ENCODE measurements at places on chromosomes 3 and 15.

DNA sequence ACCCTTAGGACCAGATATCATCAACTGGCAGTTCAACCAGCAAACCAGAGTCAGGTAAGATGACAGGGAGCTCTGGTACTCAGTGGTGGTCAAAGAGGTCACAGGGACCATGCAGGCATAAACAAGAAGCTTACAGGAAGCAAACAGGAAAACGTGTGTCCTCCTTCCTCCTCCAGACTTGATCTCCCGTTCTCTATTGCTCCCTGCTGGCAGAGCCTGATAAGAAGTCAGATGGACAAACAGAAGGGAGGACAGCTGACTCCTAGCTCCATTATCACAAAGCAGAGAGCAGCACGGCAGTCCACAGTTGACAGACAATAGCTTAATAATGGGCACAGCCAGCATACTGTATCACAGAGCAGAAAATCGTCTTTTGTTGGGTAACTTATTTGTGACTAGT lies 156.5 kb upstream of the SLC2A2 start:
- DNase-seq = no peak

- no peak for DNase-seq
Measured at GRCh38 chr3:64379221-64379620, 154.0 kb upstream of the PRICKLE2 start.

DNA sequence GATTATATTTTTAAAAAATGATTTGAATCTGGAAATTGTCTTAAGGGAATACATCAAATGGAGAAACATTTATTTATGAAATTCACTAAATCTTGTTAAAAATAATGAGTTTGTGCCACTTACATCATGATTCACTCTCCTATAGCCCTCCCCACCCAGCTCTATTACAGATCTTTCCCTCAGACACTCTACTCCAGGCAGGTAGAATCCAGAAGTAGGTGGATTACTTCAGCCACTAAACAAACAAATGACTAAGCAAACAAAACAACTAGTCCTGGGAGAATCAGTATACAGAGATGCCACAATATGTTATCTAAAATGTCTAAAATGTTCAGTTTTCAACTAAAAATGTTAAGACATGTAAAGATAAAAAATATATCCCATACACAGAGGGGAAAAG lies 608.1 kb upstream of the UBE2E2 start:
- no peak for DNase-seq

GRCh38 chr3:17806201-17806600 lies 63.8 kb upstream of the TBC1D5 start:
- DNase-seq = no peak

DNA sequence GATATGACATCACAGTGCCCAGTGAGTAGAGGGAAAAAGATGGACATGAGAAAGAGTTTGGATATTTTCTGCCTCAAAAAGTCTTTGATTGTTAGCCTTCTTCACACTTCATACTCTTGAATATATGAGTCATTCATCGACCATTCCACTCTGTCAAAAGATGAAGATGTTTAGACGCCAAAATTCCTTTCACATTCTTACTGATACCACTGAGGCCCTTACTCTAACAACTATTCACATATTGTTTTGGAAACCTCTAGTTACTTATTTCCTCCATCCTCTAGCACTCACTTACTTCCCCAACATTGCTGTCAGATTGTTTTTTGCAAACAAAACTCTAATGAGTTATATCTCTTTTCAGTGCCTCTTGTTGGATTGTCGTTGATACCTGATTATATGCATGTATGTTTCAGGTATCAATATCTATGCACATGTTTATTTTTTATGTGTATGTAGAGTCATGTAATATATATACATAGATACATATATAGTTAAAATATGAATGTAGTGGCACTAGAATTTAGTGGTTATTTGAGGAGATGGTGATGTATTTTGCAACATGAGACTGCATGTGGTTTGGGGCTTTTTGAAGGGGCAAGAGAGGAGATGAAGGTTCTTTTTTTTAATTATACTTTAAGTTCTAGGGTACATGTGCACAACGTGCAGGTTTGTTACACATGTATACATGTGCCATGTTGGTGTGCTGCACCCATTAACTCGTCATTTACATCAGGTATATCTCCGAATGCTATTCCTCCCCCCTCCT lies 40.0 kb upstream of the OR5H6 start:
- DNase-seq = no peak

GRCh38 chr15:91400481-91400880 lies 300.4 kb downstream of the SV2B start:
- DNase-seq = no peak

GRCh38 chr3:65946438-65946837 lies 92.3 kb downstream of the MAGI1 start:
- DNase-seq = no peak

DNA sequence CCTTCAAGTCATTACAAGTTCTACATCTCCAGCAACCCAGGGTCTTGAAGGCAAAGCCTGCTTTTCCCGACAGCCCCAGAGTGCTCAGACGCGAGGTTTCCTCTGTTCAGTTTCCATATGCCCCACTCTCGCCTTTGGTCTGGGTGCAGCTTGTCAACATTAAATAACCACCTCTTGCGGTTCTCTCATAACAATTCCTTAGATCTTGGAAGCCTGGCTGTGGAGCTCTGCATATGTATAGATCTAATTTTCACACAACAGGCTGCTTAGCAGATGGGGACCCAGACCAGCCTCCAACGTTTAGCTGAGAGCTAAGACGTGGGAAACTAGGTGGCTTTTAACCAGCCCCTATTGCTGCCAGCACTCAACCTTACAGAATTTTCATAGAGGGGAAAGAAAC lies 295.5 kb downstream of the RPLP1 start:
- no peak for DNase-seq

DNA sequence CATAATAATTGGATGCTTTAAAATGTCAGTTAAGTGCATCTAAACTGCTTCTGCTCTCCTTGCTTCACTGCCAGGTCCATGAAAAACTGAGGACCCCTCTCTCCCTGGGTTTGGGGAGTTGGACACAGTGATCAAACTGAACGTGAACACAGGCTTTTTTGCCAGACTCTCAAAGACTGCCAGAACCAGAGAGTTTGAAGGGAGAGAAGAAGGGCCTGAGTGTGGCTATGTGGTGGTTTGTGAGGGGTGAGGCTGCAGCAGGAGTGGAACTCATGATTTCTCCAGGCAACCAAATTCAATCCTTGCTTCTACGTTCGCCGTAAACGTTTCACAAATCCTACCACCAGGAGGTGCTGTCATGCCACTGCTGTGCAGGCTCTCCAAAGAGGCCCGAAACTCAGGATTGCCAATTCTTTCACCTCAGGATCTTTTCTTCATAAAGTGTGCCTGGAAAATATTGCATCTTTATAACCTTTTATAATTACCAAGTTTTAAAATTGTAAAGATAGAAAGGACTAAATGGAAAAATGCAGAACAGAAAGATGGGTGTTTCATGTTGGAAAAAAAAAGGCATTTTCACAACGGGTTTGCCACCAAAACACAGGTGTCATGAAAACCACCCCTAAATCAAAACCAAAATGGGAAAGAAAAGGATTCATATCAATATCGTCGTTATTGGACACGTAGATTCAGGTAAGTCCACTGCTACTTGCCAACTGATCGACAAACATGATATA lies 19.7 kb downstream of the TM4SF4 start:
- DNase-seq = peak; percentile 34

DNA sequence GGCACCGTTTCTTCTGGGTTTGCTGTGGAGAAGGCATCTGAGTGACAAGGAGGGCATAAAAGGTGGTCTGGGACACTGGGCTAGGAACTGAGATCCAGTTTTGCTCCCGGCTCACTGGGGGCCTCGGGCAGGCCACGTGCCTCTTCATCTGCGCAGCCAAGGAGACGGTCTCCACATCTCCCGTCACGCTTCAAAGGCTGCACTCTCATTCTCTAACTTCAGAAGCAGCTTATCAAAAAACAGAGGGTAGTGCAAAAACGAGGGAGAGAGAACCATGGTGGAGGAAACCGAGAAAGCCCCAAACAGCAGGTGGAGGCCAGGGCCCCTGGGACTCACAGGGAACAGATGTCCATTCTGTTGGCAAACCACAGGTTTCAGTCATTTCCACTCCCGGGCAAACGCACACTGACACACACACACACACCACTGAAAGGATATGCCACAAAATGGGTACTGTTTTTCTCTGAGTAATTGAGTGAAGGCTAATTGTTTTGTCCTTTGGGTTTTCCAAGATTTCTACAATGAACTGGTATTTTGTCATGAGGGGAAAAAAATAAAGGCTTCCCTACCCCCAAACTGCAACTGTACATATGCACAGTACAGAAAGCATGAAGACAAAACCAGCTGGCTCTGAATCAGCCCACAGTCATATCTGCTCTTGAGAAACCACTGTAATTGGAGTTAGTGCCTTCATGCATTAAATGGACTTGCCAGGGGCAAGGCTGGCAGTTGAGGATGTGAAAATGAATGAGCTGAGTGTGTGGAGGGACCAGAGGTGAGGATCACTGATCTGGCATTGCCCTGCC lies 71.9 kb downstream of the MGLL start:
- DNase-seq = peak; percentile 9

GRCh38 chr15:55802600-55803376 lies 59.8 kb upstream of the PRTG start:
- DNase-seq = no peak

- no peak for DNase-seq
Measured at GRCh38 chr15:38558372-38559059, 6.1 kb downstream of the RASGRP1 start.

GRCh38 chr3:79555655-79556054 lies 212.1 kb downstream of the ROBO1 start:
- DNase-seq = no peak

- no peak for DNase-seq
Measured at GRCh38 chr3:31581660-31582059, 48.9 kb downstream of the STT3B start.

DNA sequence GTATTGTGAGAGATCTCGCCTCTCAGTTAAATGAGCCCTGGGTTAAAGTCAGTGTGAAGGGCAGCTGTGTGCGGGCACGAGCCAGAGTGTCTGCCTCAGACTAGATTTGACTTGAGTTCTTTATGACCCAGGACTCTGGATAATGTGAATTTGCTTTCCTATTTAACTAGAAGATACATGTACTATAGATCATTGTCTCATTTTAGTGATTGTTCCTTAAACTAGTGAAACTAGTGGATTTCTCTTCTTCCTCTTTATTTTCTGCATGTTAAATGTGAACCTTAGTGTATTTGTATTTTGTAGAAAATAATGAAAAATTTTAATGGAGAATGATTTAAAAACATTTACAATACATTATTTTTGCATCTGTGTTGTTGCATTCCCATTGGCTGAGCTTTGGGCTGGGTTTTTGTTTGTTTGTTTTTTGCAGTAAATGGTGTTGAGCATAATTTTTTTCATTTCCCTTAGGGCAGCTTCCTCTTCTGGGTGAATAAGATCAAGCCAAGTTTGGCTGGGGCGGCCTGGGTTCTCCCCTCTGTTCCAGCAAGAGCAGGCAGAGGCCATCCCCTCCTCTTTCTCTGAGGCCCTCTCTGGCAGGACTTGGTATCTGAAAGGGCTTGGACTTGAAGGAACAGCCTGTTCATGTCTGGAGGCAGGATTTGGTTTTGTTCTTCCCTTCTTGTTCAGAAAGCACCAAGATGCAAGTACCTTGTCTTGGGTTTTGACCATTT lies 15.0 kb downstream of the GCSAM start:
- no peak for DNase-seq

DNA sequence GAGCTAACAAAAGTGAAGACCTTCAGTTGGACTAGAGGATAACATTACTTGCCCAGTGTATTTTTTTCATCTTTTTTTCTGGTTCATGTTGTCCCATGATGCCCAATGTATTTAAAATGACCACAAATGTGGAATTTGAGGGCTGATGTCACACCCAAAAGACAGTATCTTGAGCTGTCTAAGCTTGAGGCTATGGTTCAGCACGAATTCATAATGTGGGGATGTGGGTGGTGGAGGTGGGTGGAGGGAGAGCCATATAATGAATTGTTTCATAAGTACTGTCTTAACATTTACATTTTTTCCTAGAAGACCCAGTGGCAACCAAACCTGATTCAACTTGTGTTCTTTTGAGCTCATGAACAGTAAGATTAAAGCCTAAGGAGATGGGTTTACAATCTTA lies 37.5 kb downstream of the CHAC1 start:
- no peak for DNase-seq

DNA sequence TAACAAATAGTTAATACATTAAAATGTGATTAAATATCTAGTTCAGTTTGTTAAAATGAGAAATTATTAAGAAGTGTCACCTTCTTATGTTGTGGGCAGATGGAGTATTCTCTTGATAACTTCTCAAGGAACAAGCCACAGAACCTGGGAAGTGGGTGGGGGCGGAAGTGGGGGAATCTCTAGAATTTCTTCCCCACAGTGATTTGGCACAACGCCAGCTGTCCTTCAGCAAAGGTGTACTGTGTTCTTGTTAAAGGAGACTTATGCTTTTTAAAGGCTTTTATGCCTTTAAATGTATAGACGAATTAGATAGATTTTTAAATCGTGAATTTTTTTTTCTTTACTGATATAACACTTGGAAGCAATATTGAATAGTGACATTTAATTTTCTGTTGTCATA lies 42.4 kb downstream of the SEC22A start:
- DNase-seq = no peak

DNA sequence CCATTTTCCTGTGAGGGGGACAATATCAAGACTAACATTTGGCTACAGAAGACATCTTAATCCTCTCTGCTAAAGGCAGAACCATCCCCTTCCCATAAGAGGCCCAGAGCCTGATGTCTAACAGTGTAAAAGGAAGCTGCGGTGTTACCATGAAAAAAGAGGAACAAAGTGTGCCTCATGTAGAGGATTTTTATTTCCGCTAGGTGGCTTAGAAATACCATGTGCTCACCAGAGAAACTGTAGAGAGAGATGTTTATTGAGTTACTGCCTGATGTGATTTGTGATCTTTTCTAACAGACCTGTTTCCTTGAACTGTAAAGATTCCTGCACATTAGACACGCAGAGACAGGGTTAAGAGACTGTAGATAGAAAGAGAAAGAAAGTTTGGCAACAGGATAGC lies 22.0 kb downstream of the OR5H15 start:
- no peak for DNase-seq

- DNase-seq = peak; percentile 71
Measured at GRCh38 chr3:9727041-9727595, 4.4 kb upstream of the BRPF1 start.

DNA sequence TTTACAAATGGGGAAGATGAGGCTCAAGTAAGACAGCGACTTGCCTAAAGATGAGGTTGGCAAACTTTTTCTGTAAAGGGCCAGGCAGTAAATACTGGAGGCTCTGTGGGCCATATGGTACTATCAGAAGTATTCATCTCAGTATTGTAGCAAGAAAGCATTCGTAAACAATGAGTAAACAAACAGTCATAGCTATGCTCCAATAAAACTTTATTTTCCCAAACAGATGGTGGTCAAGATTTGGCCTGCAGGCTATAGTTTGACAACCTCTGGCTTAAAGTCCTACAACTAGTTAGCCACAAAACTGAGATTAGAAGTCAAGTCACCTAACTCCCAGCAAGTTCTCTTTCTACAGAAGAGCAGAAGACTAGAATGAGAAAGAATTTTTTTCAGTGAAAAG lies 177.0 kb upstream of the NECTIN3 start:
- no peak for DNase-seq
